ENCODE measurements at places on chromosomes 6 and 20. TPM values are rescaled to one million over a fixed set of nuclear protein-coding genes. Genes with fewer than 3 reads are reported as not detected.

ANKEF1 gene
- total RNA-seq = 9.7 TPM

GRCh38 chr20:42749556-42749955, 440.1 kb downstream of the PTPRT start:
- peak; percentile 0 for DNase-seq

GHRH gene
- not detected for total RNA-seq

DNA sequence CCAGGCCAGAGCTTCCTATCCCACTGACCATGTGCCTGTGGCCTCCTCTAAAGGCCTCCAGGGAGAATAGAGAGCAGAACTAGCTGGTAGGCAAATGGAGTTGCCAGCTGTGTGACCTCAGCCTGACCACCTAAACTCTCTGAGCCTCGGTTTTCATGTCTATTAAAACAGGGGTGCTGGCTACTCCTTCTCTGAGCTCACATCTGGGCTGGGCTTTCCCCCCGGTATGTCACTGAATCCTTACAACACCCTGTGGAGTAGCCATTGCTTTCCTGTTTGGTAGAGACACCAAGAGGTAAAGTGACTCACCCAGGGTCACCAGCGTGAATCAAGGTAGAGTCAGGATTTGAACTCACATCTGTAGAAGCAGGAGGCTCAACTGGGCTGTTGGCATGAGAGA, 132.1 kb downstream of the JPH2 start:
- no peak for DNase-seq

AIF1 gene
- total RNA-seq = not detected

DNA sequence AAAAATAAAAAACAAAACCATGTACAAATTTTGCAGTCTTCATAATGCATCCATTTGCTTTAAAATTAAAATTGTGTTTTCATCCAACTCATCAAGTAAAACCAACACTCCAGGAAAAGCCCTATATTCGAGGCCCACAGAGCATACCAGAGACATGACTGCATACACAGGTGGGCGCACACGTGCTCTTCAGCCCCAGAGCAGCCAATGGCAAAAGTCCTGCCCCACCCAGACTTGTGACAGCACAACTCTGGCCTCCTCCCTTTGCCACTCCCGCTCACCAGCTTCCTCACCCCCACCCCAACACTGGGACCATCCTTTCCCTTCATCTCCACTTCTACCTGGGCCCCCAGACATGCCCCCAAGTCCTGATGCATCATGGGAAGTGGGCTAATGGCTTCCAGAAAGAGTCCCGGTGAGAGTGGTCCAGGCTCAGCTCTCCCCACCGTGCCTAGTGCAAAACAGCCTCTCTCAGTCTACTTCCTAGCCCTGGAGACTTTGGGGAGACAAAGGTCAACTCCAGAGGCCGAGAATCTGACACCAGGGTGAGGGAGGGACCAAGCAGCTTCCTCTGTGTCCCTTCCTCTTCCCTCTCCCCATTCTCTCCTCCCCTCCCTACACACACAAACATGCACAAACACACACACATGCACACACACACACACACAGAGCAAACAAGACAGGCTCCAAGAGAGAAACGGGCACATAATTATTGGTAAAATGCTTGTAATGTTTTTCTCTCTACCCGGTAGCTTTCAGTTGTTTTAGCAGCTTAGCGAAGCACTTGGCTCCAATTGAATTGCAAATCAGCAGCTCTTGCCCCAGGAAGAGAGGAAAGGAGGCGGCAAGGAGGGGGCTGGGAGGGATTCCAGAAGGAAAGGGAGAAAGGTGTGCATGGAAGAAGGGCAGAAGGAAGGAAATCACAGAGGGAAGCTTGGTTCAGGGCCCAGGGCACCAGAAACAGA, 14.3 kb downstream of the GRM4 start:
- peak; percentile 14 for DNase-seq

DNA sequence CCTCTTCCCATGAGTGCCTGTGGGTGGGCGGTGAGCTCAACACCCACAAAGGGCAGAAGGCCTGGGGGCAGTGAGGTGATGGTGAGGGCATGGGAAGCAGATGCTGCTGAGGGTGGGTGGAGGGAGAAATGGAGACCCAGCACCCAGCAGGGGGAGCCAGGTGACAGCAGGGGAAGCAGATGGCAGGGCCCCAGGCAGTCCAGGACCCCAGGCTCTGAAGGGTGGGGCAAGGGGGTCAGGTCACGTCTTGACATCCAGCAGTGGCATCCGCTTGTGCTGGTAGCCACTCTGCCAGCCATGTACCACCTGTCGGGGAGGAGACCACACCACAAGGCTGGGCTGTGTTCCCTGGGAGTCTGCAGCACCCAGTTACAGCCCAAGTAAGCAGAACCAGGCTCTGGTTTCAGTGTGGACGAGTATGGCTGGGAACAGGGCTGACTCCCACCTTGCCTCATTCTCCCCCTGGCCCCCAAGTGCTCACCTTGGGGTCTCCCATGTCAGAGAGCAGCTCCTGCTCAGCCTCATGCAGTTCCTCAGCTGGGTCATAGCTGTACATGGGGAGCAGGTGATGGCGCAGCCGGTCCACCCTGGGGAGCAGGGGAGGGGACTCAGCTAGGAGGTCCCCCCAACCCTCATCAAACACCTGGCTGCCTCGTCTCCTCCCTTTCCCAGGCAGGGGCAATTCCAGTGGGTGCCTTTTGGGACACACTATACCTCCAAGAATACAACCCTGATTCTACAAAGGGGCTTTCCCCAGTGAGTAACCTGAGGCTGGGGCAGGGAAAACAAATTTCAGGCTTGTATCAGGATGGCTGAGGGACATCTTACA, 2.0 kb downstream of the SMIM29 start:
- DNase-seq = no peak

DNA sequence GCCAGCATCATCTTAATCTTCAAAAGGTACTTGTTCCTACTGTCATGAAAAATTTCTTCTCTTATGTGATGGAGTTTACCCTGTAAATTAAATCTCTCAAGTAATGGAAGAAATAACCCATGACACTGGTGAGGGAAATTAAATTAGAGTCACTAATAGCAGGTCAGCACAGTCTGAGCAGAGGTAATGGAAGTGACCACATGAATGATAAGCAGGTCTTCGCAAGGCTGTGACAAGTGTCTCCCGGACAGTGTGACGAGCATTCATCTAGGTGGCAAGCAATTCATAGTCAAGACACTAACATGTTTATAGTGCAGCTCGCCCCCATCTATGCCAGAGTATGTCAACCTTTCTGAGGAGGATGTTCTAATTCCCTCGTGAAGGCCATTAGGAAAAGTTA, 249.2 kb downstream of the FRK start:
- no peak for DNase-seq

GRCh38 chr6:70834520-70834919, 122.3 kb downstream of the B3GAT2 start:
- DNase-seq = no peak

DNA sequence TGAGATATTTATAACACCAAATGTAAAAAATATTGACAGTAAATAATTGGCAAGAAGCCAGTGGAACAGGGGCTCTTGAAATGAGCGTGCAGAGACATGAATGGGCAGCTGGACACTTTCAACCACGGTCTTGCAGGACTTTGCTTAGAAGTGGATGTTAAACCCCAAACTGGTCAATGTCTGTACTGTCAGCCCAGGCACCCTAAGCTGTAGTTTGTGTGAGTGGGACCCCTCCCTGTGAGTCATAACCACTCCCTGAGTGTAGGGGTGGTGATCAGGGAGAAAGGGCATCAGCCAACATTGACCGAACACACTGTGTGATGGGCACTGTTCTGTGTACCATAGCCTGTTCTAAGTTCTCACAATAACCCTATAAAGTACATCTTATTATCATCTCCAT, 108.6 kb downstream of the FIG4 start:
- no peak for DNase-seq

IP6K3 gene
- not detected for total RNA-seq

DNA sequence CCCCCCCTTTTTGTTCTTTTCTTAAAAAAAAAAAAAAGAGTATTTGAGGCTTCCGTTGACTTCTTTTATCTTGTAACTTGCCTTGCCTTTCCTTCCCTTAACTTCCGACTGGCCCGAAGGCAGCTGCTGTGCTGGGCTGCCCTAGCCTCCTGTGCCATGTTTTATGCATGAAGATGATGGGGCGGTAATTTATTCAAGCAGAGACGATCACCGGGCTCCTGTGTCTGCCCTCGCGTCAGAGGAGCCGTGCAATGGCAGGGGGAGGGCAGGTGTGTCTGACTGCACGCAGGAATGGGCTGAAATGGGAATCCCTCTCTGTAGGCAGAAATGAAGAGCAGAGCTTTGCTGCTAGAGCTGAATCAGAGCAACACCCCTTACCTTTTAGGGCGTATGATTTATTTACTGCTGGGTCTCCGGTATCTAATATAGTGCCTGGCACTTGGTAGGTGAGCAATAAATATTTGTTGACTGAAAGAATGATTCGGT, 106.3 kb upstream of the RIPOR2 start:
- DNase-seq = no peak

SLC32A1 gene
- total RNA-seq = not detected

DNA sequence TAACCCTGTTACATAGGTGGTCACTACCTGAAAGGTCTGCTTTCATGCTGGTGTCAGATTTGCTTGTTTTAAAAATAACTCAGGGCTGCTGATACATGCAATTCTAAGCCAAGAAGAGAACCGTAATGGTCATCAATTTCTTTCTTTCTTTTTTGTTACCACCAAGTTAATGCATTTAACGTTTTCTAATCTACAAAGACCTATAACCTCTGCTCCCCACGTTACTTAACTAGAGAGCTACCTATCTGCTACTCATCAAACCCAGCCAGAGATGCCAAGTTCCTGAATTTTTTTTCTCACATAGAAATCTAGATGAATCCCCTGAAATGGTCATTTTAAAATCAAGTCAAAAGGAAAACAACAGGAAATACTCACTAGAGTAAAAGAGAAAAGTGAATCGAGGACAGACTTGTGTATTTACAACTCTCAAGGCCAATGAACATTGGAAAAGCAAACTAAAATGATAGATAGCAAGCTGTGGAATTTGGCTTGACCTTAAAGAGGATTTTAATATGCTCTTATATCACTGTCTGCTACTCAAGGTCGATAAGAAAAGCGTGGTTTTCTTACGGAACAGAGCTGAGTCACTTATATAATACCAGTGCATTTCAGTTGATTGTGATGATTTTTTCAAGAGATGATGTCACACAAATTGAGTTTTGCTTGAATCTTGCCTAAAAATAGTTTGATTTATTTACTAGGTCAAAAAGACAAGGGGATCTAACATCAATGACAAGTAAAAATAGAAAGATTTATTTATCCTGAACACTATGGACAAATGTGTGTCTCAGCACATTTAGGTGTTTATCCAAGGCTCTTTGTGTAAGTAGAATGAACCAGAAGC, 67.9 kb downstream of the SGK1 start:
- DNase-seq = no peak

DNA sequence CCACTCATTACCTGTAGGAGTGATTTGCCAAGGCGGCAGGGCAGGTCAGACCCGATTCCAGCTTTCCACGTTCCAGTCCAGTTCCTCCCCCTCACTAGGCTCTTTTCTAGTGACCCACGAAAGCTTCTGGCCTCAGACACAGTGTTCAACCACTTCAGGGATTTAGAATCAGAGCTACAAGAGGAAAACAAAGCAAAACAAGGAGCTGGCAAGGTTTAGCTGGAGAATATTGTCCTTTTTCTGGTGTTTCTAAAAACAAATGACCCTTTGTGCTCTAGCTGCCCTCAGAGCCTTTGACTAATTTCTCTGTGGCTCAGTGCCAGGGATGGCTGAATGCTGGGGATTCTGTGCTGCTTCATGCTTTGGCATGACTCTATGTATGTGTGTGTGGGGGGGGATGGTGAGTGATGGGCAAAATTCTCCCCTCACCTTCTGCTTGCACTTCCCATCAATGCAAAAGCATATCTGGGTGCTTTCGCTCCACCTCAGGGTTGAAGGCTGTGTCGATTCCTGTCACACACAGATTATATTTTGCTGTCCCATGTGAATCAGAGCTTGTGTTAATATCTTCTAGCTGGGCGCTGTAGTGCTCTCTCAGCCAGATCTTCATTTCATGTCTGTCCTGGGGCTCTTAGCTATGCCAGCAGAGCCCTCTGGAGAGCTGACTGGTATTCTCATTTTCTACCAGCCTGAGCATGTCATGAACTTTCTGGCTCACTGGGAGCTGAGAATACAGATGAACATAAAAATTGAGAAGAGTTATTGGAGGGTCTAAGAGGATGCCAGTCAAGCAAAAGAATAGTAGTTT, 19.3 kb upstream of the NEDD9 start:
- peak; percentile 47 for DNase-seq

DNA sequence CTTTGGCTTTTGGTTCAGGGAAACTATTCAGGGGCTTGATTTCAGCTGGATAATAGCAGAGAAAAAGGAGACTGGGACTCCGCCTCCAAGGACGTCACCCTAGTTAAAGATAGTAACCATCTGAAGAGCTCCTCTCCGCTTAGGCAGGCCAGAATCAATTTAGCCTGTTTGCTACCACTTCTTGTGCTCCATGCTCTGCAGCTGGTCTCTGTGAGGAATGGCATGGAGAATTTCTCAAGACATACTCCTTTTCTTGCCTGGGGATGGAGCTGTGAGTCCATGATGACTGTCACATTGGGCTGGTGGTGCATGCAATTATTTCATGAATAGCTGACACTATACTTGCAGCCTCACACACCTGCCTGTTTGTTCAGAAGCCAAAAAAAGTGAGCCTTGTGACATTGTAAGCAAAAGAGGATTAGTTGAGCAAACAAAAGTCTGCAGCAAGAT, 61.4 kb downstream of the TXLNB start:
- no peak for DNase-seq

TRPC4AP gene
- total RNA-seq = 55.5 TPM

PSMA7 gene
- total RNA-seq = 371 TPM

C6orf132 gene
- total RNA-seq = 21.3 TPM

DNA sequence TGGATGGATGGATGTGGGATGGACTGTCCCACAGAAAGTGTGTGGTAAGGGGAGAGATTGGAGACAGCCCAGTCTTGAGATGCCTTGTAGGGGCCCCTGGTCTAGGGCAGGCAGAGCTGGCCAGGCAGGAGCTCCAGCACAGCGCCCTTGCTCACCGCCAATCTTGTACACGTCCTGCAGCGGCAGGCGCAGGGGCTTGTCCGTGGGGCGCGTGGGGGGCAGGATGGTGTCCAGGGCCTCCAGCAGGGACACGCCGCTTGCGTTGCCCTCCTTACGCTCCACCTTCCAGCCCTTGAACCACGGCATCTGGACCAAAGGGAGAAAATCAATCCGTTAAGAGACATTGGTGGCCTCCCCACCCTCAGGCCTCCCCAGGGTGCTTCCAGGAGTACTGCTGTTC, 5.9 kb downstream of the EEF1A2 start:
- no peak for DNase-seq

SRSF12 gene
- total RNA-seq = 0.51 TPM

DNA sequence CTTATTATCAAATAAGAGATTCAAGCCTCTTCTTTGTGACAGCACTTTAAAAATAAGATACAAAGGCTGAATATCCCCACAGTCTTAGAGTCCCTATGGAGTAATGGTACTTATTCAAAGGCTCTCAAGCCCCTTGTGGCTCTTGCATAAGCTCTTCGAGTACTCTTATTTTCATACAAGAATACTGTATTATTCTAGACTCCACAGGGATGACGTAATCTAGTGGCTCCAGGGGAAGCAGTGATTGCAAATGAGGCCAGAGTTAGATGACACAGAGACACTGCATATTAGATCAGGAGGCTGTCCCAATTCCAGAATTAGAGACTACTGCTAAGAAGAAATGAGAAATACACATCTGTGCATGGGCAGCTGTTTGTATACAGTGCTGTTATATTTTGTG, 1195.9 kb upstream of the MAP3K7 start:
- no peak for DNase-seq

SCUBE3 gene
- not detected for total RNA-seq

- no peak for DNase-seq
Measured at GRCh38 chr20:5757949-5758348, 7.7 kb downstream of the SHLD1 start.

HUS1B gene
- total RNA-seq = 0.18 TPM

BANF2 gene
- total RNA-seq = not detected

CD83 gene
- 8.0 TPM for total RNA-seq

RSPO4 gene
- total RNA-seq = not detected

PPP1R16B gene
- total RNA-seq = not detected

Measured in foreskin keratinocyte (primary cell).